ENCODE measurements at places on chromosomes 2 and 18.

- DNase-seq, result no peak
Measured at GRCh38 chr18:9947248-9947647, 33.4 kb downstream of the VAPA start.

DNA sequence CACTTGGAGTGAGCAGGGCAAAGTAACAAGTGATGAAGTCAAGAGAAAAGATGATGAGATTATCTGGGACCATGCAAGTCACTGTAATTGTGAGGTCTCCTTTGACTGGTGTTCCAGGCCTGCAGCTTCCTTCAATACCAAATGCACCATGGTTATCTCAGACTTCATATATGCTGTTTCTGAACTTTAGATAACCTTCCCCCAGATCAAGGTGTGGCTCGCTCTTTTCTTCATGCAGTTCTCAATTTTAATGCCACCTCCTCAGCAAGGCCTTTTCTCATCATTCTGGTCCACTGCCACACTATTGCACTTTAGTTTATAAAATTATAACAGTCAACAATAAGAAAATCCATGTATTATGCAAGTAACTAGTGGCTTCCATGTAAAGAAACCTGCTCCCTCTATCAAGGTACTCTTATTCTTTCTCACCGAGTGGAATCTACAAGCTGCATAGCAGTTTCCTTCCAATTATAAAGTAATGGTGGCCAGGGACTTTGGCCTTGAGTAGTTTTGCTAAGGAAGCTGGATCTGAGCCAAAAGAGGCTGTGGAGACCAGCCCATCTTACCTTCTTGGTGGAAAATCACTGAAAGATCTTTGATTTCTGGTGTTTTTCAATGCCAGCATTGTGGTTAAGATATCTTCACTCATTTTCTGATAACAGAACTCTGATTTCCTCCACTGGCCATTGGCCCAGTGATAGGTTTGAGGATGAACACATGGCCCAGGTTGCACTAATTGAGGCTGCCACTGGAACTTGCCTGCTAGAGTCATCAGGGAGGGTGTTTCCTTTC is 113.6 kb downstream of the KCNE4 start:
- DNase-seq, result no peak

DNA sequence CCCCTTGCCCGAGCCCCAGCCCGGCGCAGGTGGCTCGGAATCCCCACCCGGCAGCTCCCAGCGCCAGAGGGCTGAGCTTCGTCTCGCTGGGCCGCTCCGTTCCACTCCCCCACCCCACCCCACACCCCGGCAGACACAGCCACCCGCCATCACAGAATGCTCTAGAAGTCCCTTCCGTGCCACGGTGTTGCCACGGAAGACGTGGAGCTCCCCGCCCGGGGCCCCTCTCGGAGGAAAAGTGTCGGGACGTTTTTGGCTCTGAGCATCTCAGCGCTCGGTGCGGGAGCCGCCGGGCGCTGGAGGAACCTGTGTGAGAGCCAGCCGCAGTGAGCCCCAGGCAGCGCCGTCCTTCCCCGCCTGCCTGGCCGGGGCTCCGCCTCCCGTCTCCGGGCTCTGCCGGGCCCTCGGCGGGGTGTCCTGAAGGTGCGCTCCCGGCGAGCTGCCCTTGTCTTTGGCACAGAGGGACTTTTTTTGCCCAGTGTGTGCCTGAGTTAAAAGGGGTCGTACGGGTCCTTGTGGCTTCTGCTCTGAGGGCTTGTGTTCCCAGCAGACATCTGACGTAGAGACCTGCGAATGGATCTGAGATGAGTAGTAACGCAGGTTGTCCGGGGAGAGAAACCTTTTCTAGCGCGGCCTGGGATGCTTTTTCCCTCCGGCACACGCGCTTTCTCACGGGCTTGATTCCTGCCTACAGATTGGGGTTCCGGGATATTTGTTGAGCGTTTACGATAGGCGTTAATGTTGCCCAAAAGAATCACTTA is 1.8 kb downstream of the ZCCHC2 start:
- DNase-seq, result peak; percentile 37

DNA sequence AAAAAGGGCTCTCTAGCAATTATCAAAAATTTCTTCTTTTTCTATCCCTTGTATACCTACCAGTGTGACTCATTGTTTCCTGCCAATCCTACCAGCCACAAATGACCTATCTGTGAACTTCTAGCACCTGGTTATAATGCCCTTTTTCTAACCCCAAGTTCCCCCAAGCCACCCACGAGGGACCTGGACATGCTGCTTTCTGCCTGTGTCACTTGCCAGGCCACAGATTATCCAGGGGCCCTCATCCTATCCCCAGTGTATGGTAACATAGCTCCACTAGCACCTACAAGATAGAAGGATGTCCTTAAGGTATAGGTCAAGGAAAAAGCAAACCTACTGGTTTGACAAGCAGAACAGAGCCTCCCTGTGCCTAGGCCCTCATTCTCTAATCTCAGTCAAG is 26.8 kb downstream of the AAK1 start:
- DNase-seq, result no peak

- no peak for DNase-seq
Measured at GRCh38 chr18:56413862-56414261, 224.5 kb downstream of the TXNL1 start.

GRCh38 chr2:225233234-225233633 is 166.3 kb upstream of the NYAP2 start:
- peak; percentile 30 for DNase-seq
